Renal cortex interstitium (tissue), 15 donors: ENCODE measurements at places on chromosomes 3 and 15.

DNA sequence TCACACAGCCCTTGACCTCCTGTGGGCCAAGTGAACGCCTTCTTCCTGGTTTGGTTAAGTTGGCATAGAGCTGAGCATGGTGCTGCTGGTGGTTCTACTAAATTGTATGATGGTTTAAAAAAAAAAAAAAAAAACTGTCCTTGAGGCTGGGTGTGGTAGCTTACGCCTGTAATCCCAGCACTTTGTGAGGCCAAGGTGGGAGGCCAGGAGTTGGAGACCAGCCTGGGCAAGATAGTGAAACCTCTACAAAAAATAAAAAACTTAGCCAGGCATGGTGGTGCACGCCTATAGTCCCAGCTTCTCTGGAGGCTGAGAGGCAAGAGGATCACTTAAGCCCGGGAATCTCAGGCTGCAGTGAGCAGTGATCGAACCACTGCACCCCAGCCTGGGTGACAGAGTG is 58.9 kb upstream of the FLNB start:
- DNase-seq, result no peak

- DNase-seq, result no peak
Observed at GRCh38 chr3:196423044-196423781, 9.0 kb downstream of the UBXN7 start.

- no peak for DNase-seq
Observed at GRCh38 chr3:171783086-171783485, 27.2 kb downstream of the PLD1 start.

GRCh38 chr3:120449701-120450599 is 842 bp downstream of the FSTL1 start:
- no peak for DNase-seq

GRCh38 chr3:56101576-56101975 is 366.7 kb downstream of the ERC2 start:
- DNase-seq, result no peak

DNA sequence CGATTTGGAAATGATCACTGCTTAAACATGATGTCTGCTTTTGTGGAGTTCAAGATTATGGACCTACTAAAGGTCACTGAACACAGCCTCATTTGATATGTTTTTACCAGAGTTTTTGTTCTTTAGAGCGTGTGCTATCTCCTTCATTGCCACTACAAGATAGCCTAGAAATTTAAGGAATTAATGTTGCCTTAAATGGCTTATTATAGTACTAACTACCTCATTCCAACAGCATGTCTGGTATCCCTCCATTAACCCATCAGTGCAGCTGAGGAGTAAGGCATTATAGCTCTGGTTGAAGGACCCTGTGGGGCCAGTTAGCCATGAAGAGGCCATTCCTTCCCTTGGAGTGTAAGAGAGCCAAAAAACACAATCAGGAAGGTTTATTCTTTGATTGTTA is 2.3 kb upstream of the FAM43A start:
- no peak for DNase-seq

DNA sequence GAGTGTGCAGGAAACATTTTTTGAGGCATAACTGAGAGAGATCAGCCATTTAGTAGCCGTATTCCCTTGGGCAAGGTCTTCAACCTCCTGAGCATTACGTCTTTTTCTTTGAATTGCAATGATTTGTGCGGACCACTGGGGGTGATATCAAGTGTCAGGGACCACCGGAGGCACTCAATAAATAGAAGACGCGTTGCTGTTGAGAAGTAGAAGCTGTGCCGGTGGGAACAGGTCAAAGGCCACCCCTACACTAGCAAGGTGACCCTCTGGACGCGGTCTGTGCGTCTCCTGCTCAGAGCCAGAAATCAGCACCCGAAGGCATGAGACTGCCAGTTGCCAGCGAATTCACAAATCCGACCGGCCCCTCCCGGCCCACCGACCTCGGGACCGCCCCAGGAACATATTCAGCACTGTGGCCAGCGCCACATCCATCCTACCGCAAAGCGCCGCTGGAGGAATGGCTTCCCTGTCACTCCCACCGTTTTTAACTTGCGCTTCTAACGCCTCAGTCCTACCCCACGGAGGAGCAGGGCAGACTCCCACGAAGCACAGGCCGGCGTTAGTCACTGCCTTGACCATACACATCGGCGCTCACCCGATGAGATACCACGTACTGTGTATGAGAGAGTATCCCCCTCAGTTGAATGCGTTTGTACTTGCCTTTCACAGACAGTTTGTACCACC is 1.4 kb upstream of the GHSR start:
- DNase-seq, result peak; percentile 42

DNA sequence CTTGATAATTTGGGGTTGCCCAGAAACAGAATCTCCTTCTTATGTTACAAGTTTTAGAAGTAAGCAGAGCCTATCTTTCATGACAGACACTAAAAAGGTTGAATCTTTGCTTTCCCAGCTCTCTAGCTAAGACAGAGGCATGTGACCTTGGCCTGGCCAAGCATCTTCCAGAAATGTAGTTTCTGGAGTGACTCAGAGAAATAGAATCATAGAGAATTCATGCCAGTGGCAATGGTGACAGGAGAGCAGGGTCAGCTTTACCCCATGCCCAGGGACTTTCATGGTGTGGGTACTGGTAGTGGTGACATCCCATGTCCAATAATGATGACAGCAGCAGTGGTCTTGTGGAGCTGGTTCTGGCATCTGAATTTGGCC is 4.0 kb upstream of the PARP6 start:
- no peak for DNase-seq

DNA sequence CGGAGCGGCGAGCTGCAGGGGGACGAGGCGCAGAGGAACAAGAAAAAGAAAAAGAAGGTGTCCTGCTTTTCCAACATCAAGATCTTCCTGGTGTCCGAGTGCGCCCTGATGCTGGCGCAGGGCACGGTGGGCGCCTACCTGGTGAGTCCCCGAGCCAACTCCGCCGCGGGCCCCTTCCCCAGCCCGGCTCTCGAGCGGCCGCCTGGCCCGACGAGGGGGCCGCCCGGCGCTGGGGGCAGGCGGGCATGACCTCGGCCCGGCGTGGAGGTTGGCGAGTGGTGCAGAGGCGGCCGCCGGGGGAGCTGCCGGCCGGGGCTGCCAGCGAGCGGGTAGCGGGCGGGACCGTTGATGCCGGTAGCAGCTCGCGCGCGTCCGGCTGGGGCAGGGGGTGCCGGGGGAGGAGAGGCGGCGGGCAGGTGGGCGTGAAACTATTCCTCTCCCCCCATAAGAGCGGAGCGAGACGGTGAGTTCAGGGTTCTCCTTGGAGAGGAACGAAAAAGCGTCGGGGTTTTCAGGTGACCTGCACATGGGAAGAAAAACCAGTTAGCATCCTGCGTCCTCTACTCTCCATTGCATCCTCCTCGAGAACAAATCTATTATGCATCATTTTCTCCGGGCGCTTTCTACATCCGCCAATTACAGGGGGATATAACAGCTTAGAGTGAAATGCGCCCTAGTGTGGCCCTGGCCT is 585 bp downstream of the SLCO3A1 start:
- DNase-seq, result peak; percentile 24

GRCh38 chr3:70120357-70120966 is 120.9 kb downstream of the SAMMSON start:
- no peak for DNase-seq

GRCh38 chr3:147493666-147494065 is 84.5 kb downstream of the ZIC1 start:
- no peak for DNase-seq

GRCh38 chr15:60937278-60937677 is 291.8 kb downstream of the RORA start:
- DNase-seq, result no peak

GRCh38 chr15:89847101-89847500 is 32.4 kb upstream of the ANPEP start:
- DNase-seq, result no peak

- DNase-seq, result no peak
Observed at GRCh38 chr3:160170409-160171370, 54.5 kb upstream of the C3orf80 start.

DNA sequence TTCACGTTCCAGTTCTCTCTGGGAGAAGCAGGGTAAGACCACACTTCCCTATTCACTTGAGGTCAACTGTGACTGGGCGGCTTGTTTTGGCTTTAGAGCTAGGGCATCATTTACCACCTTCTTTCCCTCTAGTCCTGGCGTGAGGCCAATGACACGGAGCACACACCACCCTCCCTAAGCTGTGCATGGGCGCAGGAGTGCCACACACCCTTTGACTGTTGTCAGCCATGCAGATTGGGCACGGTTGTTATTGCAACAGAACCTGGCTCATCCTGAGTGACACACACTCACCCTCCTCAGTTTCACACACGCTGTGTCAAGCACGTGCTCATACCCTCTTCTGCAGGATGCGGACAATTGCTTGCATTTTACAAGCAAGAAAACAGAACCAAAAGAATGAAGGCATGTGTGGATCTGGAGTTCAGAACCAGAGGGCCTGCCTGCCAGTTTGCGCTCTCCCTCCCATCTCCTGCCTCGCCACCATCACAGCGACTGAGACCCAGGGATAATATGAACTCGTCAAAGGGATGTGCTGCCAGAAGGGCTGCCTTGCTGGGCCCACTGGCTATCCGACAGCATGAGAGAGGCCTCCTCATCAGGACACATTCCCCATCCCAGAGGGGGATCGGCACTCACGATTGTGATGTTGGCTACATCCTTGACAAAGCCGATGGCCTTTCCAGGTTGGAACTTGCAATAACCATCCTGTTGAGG is 17.6 kb downstream of the CTSH start:
- no peak for DNase-seq

- no peak for DNase-seq
Observed at GRCh38 chr3:2915826-2916225, 194.3 kb downstream of the IL5RA start.

GRCh38 chr3:172616031-172616461 is 92.8 kb upstream of the TNFSF10 start:
- DNase-seq, result no peak

- no peak for DNase-seq
Observed at GRCh38 chr3:110708156-110708555, 363.5 kb upstream of the NECTIN3 start.

GRCh38 chr15:85331655-85332285 is 48.6 kb upstream of the AKAP13 start:
- no peak for DNase-seq

DNA sequence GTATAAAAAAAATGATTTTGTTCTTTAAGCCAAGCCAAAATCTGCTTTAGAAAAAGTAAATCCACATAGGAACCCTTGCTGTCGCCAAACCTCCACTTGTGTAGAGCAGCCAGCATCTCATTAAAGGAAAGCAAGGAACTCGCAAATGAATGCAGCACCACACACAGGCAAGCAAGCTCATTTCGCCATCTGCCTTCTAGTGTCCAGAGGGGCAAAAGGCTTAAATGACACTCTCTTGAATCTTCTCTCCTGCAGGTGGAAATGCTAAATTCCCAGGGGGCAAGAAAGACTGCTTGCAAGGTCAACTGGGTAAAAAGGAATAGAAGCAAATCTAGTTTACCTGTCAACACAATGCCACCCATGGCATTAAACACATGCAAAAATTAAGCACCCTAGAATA is 2.4 kb downstream of the MB21D2 start:
- DNase-seq, result peak; percentile 25

DNA sequence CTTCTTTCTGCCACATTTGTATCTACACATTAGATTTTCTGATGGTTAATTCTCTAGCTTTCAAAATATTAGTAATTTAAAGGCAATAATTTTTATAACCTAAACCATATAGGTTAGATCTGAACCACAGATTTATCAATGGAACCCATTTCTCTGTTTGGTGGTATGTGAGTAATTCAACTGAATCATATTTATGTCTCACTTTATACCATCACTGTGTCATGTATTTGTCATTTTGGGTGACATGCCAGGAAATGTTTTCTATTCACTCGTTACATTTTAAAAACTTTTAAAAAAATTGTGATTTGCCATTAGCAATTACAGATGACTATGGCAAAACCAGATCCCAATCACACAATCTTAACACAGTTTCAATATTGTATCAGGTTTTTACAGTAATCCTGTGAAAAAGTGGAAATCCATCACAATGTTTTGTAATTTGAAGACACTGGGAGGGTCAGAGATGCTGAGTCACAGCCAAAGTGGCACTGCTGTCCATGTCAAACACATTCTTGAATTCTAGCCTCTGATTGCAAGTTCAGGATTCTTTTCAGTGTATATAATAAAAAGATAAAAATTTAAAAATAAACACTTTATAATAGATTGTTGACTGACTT is 356.0 kb upstream of the RBMS3 start:
- DNase-seq, result no peak

DNA sequence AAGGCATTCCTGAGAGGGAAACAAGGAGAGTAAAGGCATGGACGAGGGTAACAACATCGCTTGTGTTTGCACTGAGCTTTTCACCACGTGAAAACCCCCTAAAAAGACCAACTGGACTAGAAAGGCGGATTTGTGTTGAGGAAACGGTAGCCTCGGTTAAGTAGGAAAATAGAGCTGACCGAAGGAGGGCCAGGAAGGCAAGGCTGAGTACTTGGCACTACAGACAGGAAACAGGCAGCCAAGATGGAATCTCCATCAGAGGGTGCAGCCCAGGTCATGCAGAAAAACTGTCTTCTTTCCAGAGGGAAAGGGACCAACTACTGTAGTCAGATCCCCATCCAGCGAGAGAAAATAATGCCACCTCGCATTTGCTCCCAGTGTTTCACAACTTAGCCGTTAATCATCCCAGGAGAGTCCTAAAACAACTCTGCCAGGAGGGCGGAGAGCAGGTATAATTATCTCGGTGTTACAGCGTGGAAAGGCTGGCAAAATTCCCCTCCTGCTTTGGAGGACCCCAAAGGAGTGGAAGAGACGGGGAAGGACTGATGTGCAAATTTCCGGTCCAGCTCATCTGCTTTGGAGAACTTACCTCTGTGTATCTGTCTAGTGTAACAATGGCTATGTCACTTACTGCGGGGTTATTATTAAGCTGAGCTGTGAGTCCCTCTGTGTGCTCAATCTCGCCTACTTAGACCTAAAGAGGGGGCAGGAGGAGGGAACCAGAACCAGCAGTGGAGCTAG is 77.2 kb downstream of the MYO1E start:
- DNase-seq, result no peak

- DNase-seq, result no peak
Observed at GRCh38 chr15:62739082-62739481, 303.5 kb upstream of the TPM1 start.

GRCh38 chr3:36298188-36298587 is 82.1 kb upstream of the STAC start:
- no peak for DNase-seq
